ENCODE measurements at places on chromosomes 6 and 20. TPM values are rescaled to one million over a fixed set of nuclear protein-coding genes. Genes with fewer than 3 reads are reported as not detected.

The SRMS gene
- total RNA-seq, result not detected

The CCN5 gene
- total RNA-seq, result 29.9 TPM

The DAAM2 gene
- total RNA-seq, result 0.02 TPM

The BMP6 gene
- total RNA-seq, result 18.5 TPM

The SLA2 gene
- total RNA-seq, result not detected

The BTBD9 gene
- 2.9 TPM for total RNA-seq

The NR2E1 gene
- not detected for total RNA-seq

The CTCFL gene
- total RNA-seq, result not detected

The LIME1 gene
- total RNA-seq, result 11.6 TPM

The BPIFB1 gene
- total RNA-seq, result 0.12 TPM

The ZNF165 gene
- 0.93 TPM for total RNA-seq

The ANKRD66 gene
- not detected for total RNA-seq

The NOX3 gene
- not detected for total RNA-seq

The SLC39A7 gene
- total RNA-seq, result 114 TPM

The MATN4 gene
- total RNA-seq, result not detected

The GINS1 gene
- total RNA-seq, result 31.2 TPM

The ACTL10 gene
- 0.05 TPM for total RNA-seq

The TENT5A gene
- total RNA-seq, result 1.0 TPM

The HLA-DMA gene
- 3.7 TPM for total RNA-seq
